ENCODE measurements at places on chromosomes 7 and 10.

GRCh38 chr7:78020874-78021249 lies 222.3 kb downstream of the PHTF2 start:
- DNase-seq: no peak

- no peak for DNase-seq
These were observed 2.0 kb downstream of the UTF1 start for GRCh38 chr10:133231946-133232574.

- DNase-seq: no peak
These were observed 148.5 kb downstream of the TSPAN12 start for GRCh38 chr7:120709252-120709971.

- DNase-seq: no peak
These were observed 242.5 kb downstream of the REEP3 start for GRCh38 chr10:63763744-63764143.

GRCh38 chr7:99010281-99010680 lies 131.9 kb downstream of the TRRAP start:
- no peak for DNase-seq

DNA sequence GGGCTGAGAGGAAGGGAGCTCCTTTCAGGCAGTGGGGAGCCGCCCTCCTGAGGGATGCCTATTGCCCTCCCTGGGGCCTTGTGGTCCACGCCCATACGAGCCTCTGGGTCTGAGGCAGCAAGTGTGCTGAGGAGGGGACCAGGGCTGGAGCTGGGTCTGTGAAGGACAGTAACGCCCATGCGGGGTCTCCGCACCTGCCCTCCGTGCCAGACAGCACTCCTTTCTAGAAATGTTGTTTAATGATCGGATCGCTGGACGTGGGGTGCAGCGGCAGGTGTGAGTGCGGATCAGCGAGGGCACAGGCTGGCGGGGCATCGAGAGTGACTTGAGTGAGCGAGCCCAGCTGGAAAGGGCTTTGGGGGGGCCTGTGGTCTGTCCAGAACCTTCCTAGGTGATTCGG lies 70.1 kb downstream of the ELFN1 start:
- DNase-seq: no peak

DNA sequence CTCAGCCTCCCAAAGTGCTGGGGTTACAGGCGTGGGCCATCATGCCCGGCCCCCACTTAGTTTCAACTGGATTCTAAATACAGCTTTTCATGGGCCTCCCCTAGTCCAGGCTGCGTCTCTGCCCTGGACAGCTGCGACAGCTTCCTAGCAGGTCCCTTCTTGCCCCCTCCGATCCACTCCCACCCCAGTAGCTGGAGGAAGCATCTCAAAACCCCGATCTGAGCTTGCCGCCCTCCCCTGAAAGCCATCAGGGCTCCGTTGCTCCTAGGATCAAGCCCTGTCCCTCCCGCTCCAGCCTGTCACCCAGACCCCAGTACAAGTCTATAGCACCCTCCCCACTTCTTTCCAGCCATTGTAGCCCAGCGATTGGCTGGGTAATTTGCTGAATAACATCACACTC lies 64.5 kb downstream of the VWA2 start:
- DNase-seq: no peak

GRCh38 chr7:74655324-74655723 lies 2.2 kb upstream of the GTF2I start:
- DNase-seq: no peak

DNA sequence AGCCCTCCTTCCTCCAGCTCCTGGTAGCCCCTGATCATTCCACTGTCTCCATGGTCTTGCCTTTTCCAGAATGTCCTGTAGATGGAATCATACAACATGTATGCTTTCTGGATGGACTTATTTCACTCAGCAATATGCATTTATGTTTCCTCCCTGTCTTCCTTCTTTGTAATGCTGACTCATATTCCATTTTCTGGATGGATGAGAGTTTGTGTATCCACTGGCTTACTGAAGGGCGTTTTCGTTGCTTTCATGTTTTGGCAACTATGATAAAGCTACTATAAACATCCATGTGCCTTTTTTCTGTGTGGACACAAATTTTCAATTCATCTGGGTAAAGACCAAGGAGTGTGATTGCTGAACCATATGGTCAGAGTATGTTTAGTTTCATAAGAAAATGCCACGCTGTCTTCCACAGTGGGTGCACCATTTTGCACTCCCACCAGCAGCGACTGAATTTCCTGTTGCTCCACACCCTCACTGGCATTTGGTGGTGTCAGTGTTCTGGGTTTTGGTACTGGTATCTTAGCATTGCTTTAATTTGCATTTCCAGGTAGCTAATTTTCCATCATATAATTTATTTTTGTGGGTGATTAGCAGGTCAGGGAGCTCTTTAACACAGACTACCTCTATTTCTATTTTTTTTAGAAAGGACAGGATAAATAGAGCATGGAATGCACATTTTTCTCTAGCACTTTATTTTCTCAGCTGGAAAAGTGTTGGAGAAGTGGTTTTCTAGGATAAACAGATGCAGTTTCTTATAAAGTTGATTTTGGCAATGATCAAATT lies 252.2 kb downstream of the WDR37 start:
- DNase-seq: no peak

DNA sequence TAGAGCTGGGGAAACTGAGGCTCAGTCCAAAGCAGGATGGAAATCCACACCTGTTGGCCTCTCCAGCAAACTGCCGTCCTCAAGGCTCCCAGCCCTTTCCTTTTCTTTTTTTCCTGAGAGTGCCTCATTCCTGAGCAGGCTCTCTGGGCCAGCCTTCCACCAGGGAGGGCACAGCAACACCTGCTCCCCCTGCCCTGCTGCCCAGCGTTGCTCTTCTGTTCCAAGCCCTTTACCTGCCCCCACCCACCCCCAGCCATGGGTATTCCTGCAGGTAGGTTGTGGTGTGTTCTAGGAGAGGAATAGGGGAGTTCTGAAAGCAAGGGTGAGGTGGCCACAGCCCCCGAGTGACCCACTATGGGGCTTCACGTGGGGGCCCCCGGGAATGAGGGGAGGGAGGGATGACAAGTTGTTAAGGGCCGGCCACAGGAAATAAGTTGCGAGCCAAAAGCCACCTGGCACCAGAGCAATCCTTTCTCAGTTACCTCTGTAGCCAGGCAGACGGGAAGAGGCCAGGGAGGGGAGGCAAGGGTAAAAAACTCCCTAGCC lies 19.3 kb downstream of the VSIR start:
- DNase-seq: no peak

GRCh38 chr7:146948703-146949102 lies 832.1 kb downstream of the CNTNAP2 start:
- no peak for DNase-seq

DNA sequence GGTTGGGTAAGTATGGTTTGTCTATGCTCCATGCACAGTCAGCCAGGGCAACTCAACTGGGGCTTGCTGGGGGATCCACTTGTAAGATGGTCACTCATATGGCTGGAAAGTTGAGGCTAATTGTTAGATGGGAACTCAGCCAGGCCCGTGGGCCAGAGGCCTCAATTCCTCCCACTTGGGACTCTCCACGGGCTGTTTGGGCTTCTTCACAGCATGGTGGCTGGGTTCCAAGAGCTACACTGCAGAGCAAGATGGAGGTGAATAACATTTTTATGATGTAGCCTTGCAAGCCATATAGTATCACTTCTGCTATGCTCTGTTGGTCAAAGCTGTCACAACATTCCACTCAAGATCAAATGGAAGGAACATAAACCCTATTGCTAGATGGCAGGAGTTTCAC lies 39.2 kb downstream of the ELMO1 start:
- DNase-seq: no peak

GRCh38 chr7:102985176-102985783 lies 72.5 kb downstream of the LRRC17 start:
- no peak for DNase-seq

GRCh38 chr7:125383324-125383723 lies 453.7 kb upstream of the POT1 start:
- DNase-seq: no peak

GRCh38 chr7:91352091-91352490 lies 87.9 kb downstream of the FZD1 start:
- no peak for DNase-seq

- DNase-seq: peak; percentile 19
These were observed 980 bp downstream of the FHIP2A start for GRCh38 chr10:114822444-114823076.

DNA sequence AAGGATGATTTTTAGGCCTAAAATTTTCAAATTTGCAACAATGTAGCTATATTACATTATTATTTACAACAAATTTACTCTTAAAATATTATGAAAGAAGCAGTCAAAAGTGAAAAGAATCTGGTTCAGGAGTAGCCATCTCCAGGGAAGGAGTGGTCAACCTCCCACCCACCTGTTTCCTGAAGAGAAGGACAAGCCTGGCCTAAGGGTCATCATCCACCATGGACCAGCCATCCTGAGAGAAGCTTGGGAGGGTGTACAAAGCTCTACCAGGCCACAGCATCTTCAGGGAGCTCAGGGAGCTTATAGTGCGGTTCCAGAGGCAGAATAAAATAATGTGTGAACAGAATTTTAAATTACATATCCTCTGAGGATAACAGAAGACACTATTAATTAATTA lies 38.1 kb downstream of the COL1A2 start:
- DNase-seq: no peak

Data from stimulated activated CD4-positive, alpha-beta T cell treated with anti-CD3 and anti-CD28 coated beads, Interleukin-1b, Interleukin-23, amount 100 ng/mL, for 48 hours (primary cell).